ENCODE measurements at places on chromosomes 16 and 17. TPM values are rescaled to one million over a fixed set of nuclear protein-coding genes. Genes with fewer than 3 reads are reported as not detected.

DNA sequence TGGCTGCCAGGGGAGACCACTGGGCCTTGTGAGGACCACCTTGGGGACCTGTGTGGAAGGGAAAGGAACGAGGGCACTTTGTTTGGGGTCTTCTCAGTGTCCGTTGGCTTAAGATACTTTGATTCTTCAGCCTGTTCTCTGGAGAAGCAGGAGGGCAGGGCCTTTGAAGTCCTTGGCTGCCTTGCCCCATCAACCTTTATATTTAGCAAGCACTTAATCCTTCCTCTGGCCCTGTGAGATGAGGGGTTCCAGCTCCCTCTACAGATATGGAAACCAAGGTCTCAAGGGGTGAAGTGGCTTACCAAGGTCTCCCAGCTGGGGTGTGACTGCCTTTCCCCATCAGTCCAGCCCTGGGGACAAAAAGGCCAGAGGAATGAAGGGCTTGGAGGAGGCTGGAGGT, 28.5 kb downstream of the TTYH2 start:
- no peak for DNase-seq

DNA sequence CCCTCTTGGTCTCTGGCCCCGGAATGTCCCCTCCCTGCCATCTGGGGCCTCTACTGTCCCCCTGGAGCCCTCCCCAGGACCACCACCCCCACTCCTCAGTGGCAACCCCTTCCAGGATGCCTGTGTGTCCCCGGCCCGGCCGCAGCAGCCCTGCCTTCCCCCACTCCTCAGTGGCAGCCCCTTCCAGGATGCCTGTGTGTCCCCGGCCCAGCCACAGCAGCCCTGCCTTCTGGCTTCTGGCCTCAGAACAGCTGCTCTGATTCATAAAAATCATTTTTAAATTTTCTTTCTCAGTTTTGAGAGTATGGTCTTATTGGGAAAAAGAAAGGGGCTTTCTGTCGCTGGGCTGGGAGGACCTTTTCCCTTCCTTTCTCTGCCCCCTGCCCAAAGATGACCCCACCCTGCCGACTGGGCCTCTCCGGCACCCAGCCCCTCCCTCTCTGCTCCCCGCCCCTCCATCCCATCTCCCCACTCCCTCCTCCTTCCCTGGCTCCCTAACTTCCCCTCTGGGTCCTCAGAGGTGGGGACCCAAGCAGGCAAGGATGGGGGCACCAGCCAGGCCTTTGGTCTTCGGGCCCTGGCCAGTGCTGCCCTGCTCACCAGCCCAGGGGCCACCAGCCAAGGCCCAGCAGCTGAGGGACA, 40.5 kb downstream of the BAHCC1 start:
- no peak for DNase-seq

DNA sequence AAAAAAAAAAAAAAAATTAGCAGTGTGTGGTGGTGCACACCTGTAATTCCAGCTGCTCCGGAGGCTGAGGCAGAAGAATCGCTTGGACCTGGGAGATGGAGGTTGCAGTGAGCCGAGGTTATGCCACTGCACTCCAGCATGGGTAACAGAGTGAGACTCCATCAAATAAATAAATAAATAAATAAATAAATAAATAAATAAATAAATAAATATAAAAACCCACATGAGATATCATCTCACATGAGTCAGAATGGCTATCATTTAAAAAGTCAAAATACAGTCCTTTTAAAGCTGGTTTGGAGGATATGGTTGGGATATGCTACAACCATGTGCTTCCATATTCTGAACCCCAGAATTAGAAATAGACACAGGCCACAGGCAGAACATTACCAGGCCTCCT, 114.3 kb downstream of the WSCD1 start:
- DNase-seq: no peak

DNA sequence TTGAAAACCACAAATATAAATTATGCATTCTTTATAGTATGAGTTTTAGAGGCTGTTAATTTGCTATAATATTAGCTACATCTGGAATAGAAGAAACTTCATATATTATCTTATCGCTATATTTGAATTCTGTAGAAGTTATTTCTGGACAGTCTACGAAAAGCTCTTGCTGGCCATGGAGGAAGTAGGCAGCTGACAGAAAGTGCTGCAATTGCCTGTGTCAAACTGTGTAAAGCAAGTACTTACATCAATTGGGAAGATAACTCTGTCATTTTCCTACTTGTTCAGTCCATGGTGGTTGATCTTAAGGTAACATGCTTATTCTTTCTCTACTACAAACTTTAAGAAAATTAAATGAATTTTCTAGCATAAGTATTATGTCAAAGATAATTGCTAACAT, 96.8 kb downstream of the OMG start:
- DNase-seq: no peak

DNA sequence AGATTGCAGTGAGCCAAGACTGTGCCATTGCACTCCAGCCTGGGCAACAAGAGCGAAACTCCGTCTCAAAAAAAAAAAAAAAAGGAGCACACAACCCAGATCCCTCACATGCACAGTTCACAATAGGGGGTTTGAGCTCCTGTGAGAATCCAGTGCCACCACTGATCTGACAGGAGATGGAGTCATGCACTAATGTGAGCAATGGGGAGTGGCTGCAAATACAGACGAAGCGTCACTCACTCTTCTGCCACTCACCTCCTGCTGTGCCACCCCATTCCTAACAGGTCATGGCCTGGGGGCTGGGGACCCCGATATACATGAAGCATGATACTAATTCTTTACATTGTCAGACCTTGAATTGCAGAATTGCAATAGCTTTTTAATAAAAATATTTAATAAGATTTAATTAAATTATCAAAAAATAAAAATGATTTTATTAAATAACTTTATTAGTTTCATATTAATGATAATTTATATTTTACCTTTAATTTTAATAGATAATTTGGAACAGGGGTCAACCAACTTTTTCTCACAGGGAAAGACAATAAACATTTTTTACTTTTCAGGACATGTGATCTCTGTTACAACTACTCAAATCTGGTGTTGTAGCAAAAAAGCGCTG, 171.4 kb downstream of the COPRS start:
- DNase-seq: peak; percentile 52

DNA sequence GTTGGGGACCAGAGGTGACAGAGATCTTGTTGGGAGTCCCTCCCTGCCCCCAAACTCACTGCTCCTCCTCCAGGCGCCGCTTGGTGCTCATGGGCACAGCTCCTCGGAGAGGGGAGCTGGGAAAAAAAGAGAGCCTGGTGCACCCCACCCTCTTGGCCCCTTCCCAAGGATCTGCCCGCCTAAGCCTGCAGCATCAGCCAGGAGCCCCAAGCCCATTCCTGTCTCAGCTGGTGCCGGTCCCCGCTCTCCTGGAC, 400 bp downstream of the HCFC1R1 start:
- no peak for DNase-seq

DNA sequence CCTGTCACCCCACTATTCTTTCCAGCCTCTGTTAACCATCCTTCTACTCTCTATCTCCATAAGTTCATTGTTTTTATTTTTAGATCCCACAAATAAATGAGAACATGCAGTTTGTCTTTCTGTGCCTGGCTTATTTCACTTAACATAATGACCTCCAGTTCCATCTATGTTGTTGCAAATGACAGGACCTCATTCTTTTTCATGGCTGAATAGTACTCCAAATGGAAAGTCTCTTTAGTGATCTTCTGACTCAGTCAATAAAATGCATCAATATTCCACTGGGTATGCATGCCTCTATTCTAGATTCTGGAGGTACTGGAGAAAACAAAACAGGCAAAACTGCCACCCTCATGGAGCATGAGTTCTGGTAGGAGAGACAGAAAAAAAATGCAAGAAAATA, 459.0 kb downstream of the XYLT1 start:
- no peak for DNase-seq

C16orf54 gene
- total RNA-seq: not detected

ABCA9 gene
- total RNA-seq: not detected

- no peak for DNase-seq
These were observed 119.7 kb upstream of the CIBAR2 start for GRCh38 chr16:85231959-85232358.

TPSD1 gene
- total RNA-seq: not detected

GRCh38 chr17:61152898-61153297, 246.7 kb upstream of the TBX2 start:
- DNase-seq: no peak

CDRT4 gene
- total RNA-seq: 17.6 TPM

DNA sequence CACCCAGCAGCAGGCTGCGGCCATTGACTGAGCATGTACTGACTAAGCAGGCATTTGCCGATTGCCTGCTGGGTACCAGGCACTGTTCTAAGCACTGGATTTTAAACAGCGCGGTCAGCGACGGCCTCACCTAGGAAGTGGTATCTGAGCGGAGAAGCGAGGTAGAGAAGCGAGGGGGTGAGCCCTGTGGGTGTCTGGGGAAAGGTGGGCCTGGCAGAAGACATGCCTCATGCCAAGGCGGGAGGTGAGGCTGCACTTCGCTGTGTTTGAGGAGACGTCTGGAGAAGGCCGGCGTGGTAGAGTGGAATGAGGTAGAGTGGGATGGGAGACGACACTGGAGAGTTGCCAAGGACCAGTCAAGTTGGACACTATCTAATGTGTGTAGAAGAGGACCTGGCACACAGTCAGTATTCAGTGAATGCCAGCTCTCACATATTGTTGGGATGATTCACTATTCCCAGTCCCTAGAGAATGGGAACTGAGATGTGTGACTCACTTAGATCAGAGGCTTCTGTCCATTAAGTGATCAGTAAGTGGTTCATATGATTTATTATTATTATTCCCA, 14.4 kb downstream of the SYCE1L start:
- no peak for DNase-seq

DNA sequence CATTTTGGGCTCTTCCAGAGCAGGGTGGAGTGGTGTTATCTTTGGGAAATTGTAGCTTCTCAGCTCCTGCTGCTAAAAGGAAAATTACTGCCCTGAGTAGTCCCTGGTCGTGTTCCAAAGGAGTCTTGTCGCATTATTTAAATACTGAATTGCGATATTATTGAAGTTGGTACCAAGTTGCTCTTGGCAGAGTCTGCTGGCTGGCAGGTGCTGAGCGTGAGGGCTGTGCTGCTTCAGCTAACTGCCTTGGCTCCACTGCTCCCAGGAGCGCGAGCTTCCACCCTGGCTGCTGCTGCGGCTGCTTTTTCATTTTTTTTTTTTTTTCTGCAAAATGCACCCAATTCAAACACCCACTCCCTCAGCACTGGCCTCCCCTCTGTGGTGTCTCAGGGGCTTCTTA, 289.8 kb downstream of the MAF start:
- no peak for DNase-seq

DNA sequence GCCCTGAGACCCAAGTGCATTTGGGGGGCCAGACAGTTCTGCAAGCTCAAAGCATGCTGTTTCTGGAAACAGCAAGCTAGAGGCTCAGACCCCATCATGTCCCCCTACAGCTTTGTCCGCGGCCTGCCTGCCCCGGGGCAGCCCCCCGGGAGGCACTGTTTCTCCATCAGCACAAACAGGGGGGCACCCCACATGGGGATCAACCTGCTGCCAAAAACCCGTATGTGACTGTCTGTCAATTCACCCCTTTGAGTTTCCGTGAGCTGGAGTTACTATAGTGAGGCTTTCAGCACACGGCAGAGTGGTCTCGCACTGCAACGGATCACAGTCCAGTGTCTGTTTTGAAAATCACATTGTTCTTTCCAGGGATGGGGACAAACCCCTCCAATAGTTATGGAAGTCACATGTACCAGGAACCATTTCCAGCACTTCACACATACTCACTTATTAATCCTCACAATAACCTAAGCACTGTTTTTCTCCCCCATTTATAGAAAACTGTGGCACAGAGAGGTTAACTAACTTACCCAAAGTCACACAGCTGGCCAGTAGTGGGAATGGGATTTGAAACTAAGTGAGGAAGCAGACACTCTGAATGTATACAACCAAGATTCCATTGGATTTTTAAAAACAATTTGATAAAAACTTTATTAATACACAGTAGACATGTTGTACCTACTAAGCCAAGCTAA, 269.0 kb downstream of the C16orf95 start:
- DNase-seq: peak; percentile 38

CA7 gene
- not detected for total RNA-seq

CHST4 gene
- 4.4 TPM for total RNA-seq

DNA sequence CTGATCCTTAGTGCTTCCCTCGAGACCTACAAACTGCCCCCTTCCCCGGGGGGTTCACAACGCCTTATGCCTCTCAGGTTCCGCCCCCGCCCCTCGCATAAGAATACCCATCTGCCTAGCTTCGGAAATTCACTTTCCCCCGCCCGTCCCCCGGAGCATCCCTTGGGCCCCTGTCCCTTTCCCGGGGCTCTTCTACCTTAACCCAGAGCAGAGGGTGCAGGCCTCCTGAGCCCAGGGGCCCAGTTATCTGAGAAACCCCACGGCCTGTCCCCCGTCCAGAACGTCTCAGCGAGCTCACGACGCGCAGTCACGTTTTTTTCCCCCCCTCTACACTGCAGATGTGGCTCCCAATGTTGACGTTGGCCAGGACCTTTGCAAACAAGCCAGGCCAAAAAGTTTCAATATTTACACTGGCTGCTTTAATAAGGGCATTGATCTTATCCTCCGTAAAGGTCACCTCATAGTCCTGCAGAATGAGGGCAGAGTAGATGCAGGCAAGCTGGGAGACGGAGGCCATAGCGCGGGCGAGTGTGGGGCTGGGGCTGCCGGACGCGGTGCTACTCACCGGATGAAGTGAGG, 1.4 kb upstream of the NBR1 start:
- peak; percentile 78 for DNase-seq

DNA sequence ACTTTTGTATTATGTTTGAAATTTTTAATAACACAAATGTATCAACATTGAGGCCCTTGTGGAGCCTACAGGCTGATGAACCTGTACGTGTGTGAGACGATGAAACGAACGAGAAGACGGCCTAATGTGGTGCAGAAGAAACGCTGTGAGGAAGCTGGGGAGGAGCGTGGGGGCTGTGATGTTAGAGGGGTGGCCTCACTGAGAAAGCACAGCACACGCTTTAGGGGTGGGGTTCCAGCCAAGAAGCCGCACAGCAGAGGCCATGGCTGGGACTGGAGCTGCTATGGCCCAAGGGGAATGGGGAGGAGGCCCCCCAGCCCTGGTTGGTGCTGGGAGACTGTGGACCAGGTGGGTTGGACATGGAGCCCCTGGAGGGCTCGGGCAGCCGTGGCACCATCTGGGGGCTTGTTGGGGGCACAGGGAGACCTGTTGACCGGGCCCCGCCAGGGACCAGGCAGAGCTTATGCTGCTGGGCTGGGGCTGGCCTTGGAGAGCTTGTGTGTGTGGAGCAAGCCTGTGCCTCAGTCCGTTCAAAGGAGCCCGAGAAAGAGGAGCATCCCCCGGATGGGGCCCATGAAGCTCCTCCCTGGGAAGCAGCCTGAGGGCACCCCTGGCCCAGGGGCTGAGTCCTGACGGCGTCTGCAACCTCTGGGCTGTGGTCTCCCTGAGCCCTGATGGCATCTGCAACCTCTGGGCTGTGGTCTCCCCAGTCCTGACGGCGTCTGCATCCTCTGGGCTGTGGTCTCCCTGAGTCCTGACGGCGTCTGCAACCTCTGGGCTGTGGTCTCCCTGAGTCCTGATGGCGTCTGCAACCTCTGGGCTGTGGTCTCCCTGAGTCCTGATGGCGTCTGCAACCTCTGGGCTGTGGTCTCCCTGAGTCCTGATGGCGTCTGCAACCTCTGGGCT, 44.7 kb downstream of the METRNL start:
- peak; percentile 36 for DNase-seq

GRCh38 chr17:17535957-17536356, 39.8 kb upstream of the RASD1 start:
- DNase-seq: no peak

GRCh38 chr17:58534331-58534730, 19.9 kb upstream of the MTMR4 start:
- DNase-seq: no peak

- no peak for DNase-seq
These were observed 121.6 kb downstream of the NTN1 start for GRCh38 chr17:9142772-9143494.

GRCh38 chr16:1990351-1991134, 773 bp downstream of the SYNGR3 start:
- peak; percentile 90 for DNase-seq

- peak; percentile 96 for DNase-seq
These were observed 652 bp downstream of the VPS35L start for GRCh38 chr16:19555938-19556771.
